ENCODE measurements at places on chromosomes 16 and 17.

DNA sequence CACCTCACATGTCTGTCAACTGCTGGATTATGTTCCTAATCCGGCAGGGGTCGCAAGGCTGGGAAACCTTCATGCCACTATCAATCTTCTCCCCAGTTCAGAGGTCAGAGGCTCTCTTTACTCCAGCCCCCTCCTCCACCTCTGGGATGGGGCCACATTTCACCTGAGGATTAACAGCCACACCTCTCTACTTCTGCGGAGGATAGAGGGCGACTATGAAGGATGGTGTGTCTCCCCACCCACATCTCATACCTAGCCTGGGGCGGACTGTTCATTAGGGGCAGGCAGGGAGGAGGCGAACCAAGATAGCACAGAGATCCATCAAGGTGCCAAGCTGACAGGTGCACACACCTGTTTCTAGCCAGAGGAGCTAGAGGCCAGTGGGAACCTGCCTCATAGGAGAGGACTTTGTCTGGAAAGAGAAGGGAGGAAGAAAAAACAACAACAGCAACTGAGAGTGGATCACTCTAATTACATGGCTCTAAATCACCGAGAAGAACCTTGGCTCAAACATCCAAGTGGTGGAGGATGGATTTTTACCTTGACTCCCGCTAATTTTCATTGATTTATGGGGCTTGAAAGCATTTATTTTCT is 41.9 kb upstream of the SKAP1 start:
- DNase-seq, result no peak

- peak; percentile 83 for DNase-seq
These were observed 218.7 kb downstream of the NTN1 start for GRCh38 chr17:9239793-9240658.

GRCh38 chr16:47568351-47568750 is 107.2 kb downstream of the PHKB start:
- no peak for DNase-seq

GRCh38 chr17:61057257-61057656 is 342.4 kb upstream of the TBX2 start:
- DNase-seq, result no peak

DNA sequence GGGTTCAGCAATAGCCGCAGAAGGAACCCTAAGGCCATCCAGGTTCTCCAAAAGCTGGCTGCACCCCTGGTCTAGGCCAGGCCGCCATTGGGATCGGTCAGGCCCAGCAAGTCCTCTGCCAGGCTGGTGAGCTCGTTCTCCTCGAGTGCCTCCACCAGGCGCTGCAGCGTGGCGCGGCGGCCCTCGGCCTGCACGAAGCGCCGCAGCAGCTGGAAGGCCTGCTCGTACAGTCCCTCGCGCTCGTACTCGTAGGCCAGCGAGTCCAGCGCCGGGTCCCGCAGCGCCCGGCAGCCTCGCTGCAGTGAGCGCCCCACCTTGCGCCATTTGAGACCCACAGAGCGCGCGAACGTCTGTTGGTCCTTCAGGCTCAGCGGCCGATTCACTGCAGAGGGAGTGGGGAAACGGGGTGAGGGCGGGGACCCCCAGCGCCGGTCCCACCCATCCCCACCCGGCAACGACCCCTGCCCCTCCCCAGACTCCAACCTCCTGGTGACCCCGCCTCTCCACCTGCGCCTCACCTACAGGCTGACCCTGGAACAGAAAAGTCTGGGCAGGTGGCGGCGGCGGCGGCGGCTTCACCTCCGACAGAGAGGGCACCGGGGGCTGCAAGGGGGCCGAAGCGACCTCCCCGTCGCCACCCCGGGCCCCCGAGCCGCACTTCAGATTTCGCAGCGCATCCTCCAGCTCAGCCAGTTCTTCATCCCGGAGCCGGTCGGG is 3.9 kb upstream of the B3GNT9 start:
- no peak for DNase-seq

All from midbrain (tissue), 1 donor.